CD4-positive, alpha-beta T cell treated with Interleukin-21 for 1 hour (primary cell): ENCODE measurements at places on chromosomes 11 and 22.

GRCh38 chr22:44373234-44373633 is 60.5 kb upstream of the SHISAL1 start:
- DNase-seq = no peak

DNA sequence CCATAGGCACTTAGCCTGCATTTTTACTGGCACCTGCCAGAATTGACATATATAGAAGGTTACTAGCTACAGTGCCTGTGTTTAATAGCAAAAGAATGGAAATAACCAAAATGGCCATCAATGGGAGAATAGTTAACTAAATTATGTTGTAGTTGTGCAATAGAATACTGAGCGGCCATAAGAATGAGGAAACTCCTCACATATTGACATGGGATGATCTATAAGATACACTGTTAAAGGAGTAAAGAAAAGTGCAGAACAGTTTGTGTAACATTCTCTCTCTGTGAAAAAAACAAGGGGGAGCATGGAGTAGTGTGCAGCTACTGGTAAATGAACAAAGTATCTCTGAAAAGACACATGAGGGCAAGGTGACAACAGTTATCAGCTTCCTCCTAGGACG is 21.5 kb downstream of the ARAP1 start:
- no peak for DNase-seq

DNA sequence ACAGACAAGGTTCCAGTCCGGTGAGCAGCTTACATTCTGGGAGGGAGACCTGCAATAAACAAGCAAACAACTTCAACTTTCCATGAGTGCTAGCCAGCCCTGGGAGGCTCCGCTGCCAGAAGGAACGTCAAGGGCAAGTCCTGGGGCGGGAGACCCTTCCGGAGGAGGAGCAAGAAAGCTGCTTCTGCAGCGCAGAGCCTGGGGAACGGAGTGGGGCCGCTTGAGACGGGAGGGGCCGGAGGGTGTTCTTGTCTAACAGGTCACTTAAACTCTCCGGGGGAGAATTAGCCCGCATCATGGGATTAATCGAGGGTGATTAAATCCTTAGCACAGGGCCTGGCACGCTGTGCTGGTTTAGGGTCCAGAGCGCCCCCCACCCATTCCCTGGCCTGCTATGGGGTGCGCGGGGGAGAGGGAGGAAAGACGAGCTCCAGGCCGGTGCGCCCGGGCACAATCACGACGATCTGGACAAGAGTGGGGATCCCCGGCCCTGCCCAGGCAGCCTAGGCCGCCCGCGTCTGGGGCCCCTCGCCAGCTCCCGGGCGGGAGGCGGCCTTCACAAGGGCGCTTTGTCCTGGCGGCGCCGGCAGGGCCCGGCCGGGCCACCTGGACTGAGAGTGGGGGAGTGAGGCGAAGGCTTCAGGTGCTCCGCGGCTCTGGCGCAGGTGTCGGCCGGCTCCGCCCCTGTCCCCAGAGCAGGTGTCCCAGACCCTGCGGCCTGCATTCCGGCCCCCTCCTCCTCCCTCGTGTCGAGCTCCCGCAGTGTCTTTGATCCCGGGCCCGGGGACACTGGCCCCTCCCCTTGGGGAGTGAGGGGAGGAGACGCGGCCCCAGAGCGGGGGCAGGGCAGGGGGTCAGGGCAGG is 663 bp upstream of the LARGE2 start:
- peak; percentile 16 for DNase-seq

- no peak for DNase-seq
Observed at GRCh38 chr11:102831489-102832440, 11.6 kb downstream of the MMP3 start.

- DNase-seq = no peak
Observed at GRCh38 chr22:27197618-27198017, 540.2 kb downstream of the MIAT start.

- no peak for DNase-seq
Observed at GRCh38 chr11:46668480-46669085, 31.8 kb downstream of the ARHGAP1 start.

- DNase-seq = no peak
Observed at GRCh38 chr11:126363706-126364248, 8.3 kb downstream of the ST3GAL4 start.

DNA sequence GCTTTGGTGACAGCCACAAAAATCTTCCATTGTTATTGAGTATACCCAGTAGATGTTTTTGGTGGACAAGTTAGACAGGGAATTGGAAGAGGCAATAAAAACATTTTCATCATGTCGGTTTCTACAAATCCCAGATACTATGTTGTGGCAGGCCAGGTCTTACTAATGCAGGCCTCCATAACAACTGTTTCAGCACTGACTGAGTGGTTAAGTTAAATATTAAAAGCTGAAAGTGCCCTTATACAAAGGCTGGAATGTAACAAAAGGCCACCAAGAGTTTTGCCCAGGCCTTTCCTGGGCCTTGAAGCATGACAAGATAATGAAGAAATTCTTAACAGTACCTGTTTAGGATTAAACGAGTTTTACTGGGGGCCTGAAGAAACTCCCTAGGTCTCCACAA is 29.3 kb downstream of the DMC1 start:
- DNase-seq = no peak

DNA sequence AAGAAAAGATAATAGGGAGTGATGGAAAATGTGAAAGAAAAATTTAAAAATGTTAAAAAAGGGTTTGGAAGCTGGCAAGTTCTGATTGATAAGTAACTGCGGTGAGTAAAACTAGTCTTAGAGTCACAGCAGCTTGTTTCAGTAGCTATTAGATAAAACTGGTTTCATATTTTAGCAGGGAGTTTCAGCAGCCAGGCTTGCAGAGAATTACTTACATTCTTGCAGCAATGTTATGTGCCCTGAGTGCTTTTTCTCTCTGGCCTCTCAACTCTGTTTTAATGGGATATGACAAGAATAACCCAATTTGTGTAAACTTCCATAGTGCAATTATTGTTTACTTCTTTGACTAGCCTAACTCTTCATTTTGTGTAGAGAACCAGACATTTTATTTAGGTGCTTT is 33.6 kb downstream of the PPME1 start:
- no peak for DNase-seq

DNA sequence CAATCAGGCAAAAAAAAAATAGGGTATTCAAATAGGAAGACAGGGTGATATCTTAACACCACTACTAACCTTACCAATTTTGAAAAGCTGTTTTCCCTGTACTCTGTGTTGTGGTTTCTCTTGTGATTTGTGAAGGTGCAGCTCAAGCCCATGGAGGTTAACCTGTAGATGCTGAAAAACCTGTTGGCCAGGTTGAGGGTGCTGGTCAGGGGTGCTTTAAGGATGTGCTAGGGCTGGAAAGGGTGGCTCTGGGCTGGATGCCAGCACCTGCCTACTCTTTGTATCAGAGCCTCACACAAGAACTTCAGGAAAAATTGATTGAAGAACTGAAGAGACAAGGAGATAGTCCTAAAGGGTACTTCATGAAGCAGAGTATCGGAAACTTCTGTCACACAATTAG is 18.3 kb upstream of the OR5M8 start:
- DNase-seq = no peak

GRCh38 chr11:94398101-94398500 is 3.1 kb downstream of the GPR83 start:
- DNase-seq = no peak

GRCh38 chr22:45263463-45264269 is 21.1 kb upstream of the UPK3A start:
- no peak for DNase-seq

- no peak for DNase-seq
Observed at GRCh38 chr11:11422411-11423128, 69.5 kb upstream of the CSNK2A3 start.

- DNase-seq = peak; percentile 9
Observed at GRCh38 chr11:47453365-47453764, 4.4 kb upstream of the RAPSN start.

DNA sequence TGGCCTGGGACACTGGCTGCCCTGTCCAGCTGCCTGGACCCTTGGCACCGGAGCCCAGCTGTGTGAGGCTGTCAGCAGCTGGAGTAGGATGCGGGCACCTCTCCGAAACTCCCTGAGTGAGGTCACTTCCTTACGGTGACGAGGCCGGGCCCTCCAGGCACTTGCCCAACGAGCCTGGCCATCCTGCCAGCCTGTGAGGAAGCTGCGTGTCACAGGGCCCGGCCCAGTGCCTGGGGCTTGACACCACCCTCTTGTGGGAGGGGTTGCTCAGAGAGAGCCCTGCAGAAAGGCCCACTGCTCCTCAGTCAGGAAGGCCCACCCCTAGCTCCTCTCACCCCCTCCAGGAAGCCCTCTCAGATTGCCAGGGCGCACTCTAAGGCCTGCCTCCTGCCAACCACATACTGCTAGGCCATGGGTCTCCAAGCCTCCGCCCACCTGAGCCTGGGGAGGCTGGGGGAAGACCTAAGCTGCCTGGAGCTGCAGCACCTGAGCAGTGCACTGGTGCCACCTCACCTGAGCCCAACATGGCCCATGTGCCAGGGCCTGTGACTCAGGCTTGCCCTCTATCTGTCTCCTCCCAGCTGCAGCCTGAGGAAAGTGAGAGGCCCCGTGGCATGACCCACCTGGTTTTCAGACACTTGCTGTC is 4.3 kb upstream of the PHLDA2 start:
- peak; percentile 69 for DNase-seq

DNA sequence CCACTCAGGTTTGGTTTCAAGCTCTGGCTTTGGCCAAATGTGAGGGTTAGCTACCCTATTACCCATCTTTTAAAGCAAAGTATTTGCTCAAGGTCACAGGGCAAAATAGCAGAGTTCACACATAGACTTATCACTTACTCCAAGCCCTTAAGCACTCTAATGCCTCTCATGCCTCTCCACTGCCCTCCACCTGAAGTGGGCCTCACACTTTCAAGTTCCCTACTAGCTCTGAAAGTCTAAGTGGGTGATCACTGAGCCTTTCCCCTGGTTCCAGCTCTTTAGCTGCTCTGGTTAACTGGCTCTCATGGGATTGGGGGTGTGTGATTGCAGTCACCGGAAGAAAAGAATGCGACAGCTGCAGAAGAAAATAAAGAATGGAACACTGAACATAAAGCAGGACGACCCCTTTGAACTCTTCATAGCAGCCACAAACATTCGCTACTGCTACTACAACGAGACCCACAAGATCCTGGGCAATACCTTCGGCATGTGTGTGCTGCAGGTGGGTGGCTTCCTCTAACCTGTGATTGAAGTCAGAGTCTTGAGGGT is 6.4 kb downstream of the NAT10 start:
- no peak for DNase-seq

DNA sequence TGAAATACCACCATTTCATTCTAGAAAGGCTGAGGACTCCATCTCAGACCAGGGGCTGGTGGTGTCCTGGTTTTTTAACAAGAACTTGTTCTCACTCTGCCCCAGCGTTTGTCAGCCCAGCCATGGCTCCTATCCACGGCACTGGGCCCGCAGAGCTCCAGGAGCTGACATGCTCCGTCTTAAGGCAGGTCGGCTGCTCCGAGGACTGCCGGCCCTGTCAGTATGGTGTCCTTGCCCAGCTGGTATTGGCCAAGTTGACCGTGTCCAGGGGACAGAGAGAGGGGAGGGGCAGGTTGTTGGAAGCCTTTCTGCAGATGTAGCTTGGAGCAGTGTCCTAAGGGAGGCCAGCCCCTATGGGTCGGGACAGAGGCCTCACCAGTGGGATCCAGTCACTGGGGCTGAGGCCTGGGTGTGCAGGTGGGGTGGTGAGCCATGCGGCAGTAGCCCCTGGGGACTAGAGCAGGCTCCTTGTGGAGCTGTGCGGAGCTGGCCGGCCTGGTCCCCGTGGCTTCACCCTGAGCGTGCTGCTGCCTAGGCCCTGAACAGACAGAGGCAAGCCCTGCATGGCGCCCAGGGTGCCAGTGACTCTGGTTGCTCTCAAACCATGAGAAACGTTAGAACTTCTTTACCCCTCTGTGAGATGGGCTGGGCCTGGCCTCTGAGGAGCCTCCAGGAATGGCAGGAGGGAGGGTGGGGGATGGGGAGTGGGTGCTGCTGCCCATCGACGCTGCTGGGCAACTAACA is 39.9 kb upstream of the KCNQ1OT1 start:
- DNase-seq = no peak

- DNase-seq = no peak
Observed at GRCh38 chr22:49214976-49215375, 612.7 kb downstream of the BRD1 start.

DNA sequence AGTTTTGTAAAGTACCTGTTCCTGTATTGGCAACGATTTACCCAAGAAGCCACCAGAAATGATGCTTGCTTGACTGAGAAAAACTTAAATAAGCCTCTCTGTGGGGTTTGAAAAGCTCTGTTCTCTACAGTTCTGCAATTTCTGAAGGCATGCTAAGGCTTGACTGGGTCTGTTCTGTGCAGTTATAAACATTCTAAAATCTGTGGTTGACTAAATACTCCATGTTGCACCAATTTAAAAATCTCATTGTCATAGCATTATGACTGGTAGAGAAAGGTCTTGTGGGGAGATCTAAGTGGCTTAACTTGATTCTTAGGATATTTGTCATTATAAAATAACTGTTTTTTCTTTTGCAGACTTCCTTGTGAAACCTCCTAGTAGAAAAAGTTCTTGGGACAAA is 73.7 kb downstream of the MTMR3 start:
- no peak for DNase-seq

DNA sequence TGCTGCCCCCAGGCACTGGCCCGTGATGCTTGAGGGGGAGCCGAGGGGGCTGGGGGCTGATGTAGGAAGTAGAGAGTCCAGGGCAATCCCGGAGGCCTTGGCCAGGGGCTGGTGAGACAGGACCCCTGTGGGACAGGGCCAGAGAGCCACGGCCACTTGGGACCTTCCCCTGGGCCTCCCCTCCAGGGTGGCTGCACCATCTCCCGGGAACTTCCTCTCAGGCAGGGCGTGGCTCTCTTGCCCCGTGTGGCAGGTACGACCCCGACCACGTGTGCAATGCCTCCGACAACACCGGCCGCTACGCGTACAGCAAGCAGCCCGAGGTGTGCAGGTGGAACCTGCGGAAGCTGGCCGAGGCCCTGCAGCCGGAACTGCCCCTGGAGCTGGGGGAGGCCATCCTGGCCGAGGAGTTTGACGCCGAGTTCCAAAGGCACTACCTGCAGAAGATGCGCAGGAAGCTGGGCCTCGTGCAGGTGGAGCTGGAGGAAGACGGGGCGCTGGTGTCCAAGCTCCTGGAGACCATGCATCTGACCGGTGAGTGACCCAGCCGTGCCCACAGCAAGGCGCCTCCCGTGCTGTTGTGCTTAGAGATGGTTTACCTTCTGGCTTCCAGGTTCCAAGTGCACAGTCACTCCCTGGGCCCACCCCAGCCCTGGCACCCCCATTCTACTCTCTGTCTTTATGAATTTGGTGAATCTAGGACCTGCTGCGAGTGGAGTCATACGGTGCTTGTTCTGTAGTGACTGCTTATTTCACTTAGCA is 9.7 kb downstream of the SELENOO start:
- no peak for DNase-seq

GRCh38 chr11:76206327-76207081 is at the start of gene WNT11:
Gene WNT11 (minus strand): TSS chr11:76206502. CDS start chr11:76206407, 95 bp downstream.
- DNase-seq = peak; percentile 27

DNA sequence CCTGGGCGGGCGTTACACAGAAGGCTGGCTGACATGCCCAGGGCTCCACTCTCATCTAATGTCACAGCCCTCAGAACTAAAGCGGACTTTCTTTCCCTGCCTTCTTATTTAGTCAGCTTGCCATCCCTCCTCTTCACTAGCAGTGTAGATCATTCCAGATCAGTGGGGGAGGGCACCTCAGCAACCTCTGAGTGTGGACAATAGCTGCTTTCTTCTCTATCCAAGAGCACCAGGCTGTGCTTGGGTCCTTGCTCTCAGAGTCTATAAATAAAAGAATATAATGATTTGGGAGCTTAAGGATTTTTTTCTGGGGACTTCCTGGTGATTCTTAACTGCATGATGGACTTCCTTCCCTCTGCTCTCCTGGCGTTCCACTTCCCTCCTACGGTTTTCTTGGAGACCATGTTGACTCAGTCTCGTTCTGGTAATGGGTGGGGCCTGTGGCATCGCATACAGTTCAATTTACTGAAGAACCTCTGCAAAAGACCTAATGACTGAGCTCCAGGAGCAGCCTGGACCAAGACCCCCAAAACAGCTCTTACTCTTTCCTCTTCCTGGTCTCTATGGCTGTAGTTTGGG is 2.9 kb upstream of the HMBS start:
- DNase-seq = no peak
